Stimulated activated naive B cell treated with anti-CD40 and anti-IgM and Interleukin-4, amounts not matched to agents 10 μg/mL and 1 μg/mL and 100 μg/mL, for 72 hours (primary cell): ENCODE measurements at places on chromosomes 4 and X.

DNA sequence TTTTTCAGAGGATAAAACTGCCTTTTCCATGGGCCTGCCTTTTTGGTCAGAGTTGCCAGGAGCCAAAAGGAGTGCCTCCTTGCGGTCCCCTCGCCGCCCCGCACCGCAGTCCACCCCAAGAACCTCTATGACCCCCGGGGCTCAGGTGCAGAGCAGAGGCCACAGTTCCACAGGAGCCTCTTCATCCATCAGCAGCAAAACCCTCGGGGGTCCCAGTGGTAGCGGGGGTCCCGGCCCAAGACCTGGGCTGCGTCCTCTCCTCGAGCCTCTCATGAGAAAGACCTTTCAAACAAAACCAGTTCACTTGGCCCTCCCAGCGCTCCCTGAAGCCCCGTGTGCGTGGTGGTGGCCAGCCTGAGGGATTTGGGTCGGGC is 16.8 kb downstream of the ZFYVE28 start:
- no peak for DNase-seq

DNA sequence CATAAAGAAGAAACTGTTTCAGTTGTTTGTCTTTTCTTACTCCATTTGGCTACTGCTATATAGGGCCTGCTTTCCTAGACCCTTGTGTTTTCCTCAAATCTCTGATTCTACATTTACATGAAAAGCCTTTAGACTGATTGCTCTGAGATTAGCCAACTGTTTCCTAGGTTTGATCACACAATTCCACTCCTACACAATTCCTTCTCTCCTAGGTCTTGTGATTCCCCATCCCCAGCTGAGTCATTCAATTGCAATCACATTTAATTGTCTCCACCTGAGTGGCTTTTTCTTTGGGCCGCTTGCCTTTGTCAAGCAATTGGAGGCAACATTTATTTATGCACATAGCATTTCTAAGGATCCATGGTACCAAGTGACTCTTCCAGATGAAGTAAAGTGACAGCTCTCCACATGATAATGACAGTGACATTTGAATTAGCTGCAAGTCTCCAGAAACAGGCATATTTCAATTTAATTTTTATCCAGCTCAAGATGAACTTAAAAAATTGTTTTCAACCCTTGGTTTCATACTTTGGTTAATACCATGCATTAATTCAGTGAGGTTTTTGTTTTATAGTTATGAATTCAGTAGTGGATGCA is 35.8 kb downstream of the ATXN3L start:
- no peak for DNase-seq

GRCh38 chrX:14095702-14096101 is 66.0 kb upstream of the GEMIN8 start:
- peak; percentile 27 for DNase-seq

GRCh38 chrX:30973784-30974427 is 84.9 kb upstream of the TAB3 start:
- no peak for DNase-seq

DNA sequence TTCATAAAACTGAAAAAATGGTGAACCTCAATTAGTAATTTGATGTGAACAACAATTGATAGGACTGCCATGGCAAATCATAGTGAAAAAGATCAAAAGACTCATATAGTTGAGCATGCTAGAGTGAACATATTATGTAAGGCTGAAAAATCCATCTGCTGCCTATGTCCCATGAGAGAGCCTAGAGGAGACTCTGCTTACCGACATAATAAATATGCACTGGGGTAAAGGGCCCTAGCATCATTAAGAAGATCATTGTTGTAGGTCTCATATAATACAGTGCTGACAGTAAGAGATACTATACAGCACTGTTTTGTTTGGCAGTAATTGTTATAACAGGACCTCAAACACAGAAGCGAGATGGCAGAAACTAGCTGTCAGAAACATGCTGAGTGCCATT is 229.0 kb downstream of the PABPC4L start:
- no peak for DNase-seq

GRCh38 chrX:56068274-56068758 is 163.8 kb upstream of the KLF8 start:
- DNase-seq, result no peak

DNA sequence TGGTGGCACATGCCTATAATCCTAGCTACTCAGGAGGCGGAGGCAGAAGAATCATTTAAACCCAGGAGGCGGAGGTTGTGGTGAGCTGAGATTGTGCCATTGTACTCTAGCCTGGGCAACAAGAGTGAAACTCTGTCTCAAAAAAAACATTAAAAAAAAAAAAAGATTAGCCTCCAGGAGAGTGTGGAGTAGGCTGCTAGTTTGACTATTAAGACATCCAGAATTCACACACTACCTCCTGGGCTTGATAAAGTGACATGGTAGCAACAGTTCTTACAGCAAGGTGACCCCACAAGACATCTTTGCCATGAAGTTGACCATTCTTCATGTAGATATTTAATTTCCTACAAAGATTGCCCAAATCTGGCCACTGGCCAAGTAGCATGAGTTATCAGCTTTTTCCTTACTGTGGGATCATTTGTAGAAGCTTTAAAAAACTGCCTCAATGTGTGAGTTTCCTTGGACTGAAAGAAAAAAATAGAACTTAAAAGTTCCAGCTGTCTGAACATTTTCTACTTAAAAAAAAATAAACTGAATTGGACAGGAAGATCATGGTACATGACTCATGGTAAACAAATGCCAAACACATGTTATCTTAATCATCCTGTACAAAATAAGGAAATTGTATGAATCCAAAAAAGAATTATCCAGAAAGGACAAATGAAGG is 35.3 kb upstream of the SPRY1 start:
- no peak for DNase-seq

- no peak for DNase-seq
Measured at GRCh38 chr4:55143858-55144257, 18.5 kb upstream of the KDR start.

- DNase-seq, result no peak
Measured at GRCh38 chr4:16439768-16440167, 213.5 kb upstream of the TAPT1 start.

DNA sequence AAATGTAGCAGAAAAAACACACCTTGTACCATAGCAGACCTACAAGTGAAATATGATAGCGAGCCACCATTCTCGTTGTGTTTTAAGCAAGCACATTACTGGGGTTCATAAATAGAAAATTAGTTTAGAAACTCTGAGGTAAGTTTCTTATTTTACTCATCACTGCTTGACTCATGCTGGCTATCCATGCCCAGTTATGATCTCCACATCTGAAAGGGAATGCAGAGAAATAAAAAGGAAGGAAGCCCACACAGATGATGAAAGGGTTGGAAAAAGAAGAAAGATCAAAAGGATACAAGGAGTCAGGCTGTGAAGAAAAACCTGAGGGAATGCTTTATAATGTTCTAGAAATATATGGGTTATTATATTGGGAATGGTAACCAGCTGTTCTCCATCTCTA is 54.5 kb downstream of the CAMK2D start:
- DNase-seq, result no peak

DNA sequence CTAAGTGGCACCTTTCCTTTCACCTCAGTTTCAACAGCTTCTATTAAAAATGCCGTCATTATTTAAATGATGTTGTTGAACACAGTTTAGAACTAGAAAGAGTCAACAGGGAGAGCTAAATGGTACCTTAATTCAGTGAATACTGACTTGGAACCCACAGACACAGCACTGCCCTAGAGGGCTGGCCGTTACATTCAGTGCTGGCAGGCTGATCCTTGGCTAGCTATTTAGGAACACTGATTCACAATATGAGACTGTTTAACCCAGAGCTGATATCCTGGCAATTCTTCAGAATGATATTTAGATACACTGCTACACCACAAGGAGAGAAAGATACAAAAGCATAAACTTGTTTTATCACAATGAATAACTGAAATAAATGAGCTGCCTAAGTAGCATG is 12.7 kb upstream of the NAAA start:
- DNase-seq, result no peak

- no peak for DNase-seq
Measured at GRCh38 chrX:48045410-48046311, 25.8 kb downstream of the ZNF630 start.

DNA sequence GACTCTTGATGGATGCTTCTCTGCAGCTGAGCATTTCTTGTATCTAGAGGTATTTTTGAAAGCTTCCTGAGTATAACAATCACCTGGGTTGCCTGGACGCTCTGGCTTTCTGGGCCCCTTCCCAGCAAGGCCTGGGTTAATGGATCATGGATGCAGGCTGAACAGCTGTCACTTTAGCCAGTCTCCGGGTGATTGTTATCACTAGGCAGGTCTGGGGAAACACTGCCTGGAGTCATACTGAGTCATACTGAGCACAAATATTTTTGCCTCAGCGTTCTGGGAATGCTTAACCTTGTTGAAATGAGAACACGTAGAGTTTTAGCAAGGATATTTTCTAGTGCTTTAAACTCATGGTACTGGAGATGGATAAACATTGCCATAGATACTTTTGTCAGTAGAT is 102.6 kb downstream of the PHEX start:
- no peak for DNase-seq

DNA sequence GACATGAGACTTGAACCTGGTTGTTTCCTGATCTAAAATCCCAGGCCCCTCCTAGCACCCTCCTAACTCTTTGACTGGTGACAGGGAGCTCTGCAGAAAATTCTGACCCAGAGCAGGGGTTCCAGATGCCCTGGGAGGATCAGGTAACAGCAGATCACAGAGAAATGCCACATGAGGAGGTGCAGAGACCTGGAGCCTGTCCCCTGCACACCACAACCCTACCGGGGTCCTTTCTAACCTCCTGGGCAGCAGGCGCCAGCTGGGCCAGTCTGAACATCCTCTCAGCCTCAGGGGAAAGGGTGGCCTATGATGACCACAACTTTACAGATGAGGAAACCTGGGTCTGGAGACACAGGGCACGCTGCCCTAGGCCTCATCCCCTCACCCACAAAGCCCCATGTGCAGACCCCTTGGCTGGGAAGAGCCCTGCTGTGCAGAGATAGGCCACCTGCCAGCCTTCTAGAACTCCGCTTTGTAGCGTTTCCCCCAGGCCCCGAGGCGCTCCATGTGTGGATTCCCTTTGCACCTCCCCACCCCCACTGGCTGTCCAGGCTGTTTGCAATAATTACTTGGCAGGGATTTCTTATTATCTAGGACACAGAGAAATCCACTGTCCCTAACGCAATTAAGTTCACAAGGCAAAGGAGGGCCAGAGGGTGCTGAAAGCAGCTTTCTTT is 36.5 kb downstream of the WDR1 start:
- DNase-seq, result no peak

- DNase-seq, result no peak
Measured at GRCh38 chr4:143625632-143626031, 74.8 kb downstream of the FREM3 start.

- DNase-seq, result no peak
Measured at GRCh38 chr4:11421116-11421515, 7.6 kb downstream of the HS3ST1 start.

GRCh38 chrX:44914532-44915198 is 41.7 kb downstream of the KDM6A start:
- no peak for DNase-seq

DNA sequence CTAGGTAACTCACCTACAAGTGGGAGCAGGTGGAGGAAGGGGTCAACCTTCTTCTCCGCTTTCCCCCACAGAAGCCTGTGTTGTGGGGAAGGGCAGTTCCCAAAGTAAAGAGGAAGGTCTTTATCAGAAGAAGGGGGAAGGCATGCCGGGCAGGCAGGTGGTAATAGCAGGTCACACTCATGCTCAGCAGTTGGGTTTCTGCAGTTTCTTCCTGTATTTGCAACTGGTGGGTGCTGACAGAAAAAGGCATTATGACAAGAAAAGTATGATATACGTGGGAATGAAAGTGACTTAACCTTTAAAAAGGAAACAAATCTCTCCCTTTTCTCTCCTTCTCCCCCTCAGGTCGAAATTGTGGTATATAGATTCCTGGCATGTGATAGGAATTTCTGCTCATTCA is 3.7 kb downstream of the MTMR1 start:
- DNase-seq, result no peak

- no peak for DNase-seq
Measured at GRCh38 chrX:109537324-109537665, 651 bp downstream of the NXT2 start.

GRCh38 chr4:38958453-38959190 is 73.6 kb downstream of the TMEM156 start:
- DNase-seq, result no peak
